ENCODE measurements at places on chromosomes 2 and 18.

DNA sequence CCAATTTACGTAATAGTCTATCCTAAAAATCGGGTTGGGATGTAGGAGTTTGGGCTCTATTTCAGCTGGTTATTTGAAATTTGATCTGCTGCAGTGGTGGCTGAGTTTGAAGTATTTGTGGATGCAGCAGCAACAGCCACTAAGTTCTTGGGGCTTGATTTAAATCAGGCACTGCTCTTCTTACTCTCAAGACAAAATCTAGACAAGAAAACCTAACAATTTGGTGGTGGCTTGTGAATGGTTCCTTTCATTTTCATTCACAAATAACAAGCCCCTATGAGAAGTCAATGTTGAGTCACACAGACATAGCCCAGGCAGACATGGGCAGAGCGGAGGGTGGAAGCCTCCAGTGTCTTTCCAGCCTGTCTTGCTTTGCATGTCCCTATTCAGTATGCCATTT lies 199.3 kb downstream of the LTBP1 start:
- DNase-seq: no peak

GRCh38 chr2:51028829-51029228 lies 3.1 kb downstream of the NRXN1 start:
- no peak for DNase-seq

DNA sequence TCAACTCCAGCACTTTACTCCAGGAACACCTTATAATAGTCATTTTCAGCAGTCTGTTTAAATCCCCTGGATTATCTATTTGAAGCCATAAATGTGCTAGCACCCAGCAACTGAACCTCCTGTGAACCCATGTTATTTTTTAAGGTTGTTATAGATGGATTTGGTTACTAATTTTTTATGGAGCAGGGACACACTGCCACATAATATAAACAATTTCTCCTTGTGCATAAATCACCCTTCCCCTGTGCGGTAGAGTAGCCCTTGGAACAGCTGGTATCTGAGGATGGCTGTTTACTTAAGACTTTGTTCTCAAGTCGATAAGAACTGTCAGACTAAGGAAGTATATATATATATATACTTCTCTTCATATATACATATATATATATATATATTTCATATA lies 367.4 kb downstream of the EPHA4 start:
- DNase-seq: no peak

GRCh38 chr2:138421971-138422335 lies 79.6 kb upstream of the SPOPL start:
- no peak for DNase-seq

GRCh38 chr2:29336341-29337241 lies 221.4 kb downstream of the CLIP4 start:
- DNase-seq: no peak

- no peak for DNase-seq
Observed at GRCh38 chr18:55841314-55841713, 253.3 kb upstream of the TCF4 start.

- no peak for DNase-seq
Observed at GRCh38 chr2:223459328-223459939, 142.7 kb downstream of the SCG2 start.

DNA sequence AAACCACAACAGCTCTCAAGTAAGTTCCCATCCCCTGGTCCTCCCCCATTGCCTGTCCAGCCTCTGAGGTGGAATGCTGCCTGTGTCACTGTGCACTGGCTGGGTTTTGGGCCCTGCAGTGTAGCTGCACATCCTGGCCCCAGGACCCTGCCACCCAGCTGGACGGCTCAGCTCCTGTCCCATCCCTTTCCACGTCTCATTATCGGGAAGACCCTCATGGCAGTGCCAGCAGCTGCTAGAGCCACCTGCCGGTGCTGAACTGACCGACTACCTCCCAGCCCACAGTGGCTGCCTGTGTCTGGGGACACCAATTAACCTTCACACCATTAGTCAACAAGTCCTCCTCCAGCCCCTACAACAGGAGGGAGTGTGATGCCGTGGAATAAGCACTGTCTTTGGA lies 31.9 kb downstream of the ADCY3 start:
- DNase-seq: no peak

GRCh38 chr2:207819839-207820784 lies 50.4 kb upstream of the FZD5 start:
- DNase-seq: no peak

- DNase-seq: no peak
Observed at GRCh38 chr2:50615291-50615690, 416.6 kb downstream of the NRXN1 start.

- DNase-seq: no peak
Observed at GRCh38 chr2:176784633-176785200, 427.9 kb upstream of the HNRNPA3 start.

- DNase-seq: no peak
Observed at GRCh38 chr2:233059547-233059796, 670 bp upstream of the INPP5D start.

GRCh38 chr18:70197844-70198243 lies 7.6 kb downstream of the RTTN start:
- no peak for DNase-seq

DNA sequence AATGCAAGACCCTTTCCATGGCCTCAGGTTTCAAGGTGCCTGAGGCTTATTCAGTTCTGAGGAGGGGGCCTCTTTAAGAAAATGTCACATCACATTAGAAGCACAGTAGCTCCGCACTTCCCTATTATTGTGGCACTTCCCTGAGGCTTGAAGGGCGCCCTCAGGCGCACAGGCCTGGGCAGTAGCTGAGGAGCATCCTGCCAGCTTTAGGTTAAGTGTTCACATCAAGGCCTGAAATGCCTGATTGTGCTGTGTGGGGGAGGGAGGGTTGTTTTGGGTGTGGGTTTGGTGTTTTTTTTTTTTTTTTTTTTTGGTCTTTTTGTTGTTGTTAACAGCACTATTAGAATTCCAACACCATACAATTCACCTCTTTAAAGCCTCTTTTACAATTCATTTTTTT lies 107.9 kb downstream of the CABLES1 start:
- DNase-seq: peak; percentile 68

- DNase-seq: no peak
Observed at GRCh38 chr2:110853516-110853915, 121.1 kb downstream of the ACOXL start.

GRCh38 chr18:75086494-75087034 lies 122.4 kb downstream of the PTGR3 start:
- no peak for DNase-seq

DNA sequence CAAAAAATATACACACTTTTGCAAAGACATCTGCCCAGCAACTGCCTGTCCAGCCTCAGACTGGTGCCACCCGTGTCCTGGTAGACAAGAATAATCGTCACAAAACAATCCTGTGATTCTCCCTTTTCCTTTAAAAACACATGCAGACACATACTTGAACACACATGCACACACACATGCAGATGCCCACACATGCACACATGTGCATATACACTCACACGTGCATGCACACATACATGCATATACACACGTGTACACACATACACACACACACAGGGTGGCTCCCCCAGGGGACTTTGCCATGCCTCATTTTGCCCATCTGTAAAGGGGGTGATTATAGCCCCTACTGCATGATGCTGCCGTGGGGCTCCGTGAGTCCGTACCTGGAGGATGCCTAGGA lies 24.9 kb upstream of the ALPP start:
- DNase-seq: no peak

- DNase-seq: no peak
Observed at GRCh38 chr2:76731157-76731556, 791.0 kb downstream of the LRRTM4 start.

Data from DMS79 (cell line).